ENCODE measurements at places on chromosomes 6 and 20.

- no peak for DNase-seq
Observed at GRCh38 chr6:13484138-13484708, 3.2 kb downstream of the GFOD1 start.

GRCh38 chr6:82568290-82568993, 204.8 kb downstream of the TPBG start:
- no peak for DNase-seq

DNA sequence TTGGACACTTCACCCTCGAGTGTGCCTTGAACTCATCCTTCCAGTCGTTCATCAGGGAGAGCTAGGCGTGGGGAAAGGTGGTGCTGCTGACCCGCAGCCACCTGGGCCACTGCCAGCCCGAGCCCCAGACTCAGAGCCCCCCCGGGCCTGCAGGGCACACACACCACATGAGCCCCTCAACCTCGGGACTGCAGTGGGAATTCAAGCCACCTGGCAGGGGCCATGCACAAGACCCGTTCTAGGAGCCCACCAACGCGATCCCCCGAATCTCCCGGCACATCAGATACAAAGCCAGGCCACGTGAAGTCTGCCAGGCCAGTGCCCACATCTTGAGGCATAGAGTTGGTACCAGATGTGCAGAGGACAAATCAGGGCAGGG, 2.8 kb downstream of the ZNF512B start:
- DNase-seq, result no peak

- DNase-seq, result no peak
Observed at GRCh38 chr6:131575834-131576478, 2.9 kb downstream of the ARG1 start.

DNA sequence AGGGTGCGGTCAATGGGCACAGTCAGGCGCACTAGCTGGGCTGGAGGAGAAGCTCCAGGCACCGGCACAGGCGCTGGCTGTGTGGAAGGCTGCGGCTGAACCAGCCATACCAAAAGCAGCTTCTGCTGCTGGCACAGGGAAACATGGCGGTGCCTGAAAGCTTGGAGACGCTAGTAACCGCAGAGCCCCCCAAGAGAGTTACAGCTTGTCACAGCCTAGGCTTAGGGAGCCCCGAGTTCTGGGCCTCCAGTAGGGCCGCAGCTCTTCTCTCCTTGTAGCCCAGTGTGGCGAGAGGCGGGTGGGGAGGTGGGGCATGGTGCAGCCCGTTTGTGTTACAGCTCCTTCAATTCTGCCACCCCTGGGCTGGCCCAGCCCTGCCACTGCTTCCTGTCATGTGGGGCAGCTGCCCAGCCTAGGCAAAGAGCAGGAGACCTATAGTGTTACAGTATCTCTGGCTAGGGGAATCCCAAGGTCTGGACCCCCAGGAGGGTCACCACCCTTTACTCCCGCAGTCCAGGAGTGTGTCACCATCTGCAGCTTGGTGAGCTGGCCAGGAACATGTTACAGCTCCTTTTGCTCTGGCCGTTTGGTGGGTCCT, 58.6 kb upstream of the MANEA start:
- no peak for DNase-seq

DNA sequence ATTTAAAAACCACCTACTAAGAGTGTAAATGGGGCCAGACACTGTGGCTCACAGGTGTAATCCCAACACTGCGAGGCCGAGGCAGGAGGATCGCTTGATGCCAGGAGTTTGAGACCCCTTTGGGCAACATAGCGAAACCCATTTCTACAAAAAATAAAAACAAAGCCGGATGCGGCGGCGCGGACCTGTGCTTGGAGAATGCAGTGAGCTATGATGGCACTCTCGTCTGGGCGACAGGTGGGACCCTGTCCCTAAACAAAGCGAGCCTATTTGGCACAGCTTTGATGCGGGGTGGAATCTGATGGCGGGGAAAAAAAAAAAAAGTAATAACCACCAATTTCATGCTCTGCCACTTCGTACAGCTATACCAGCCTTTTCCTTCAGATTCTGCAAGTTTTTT, 1.1 kb downstream of the TCP1 start:
- no peak for DNase-seq

Data from stimulated activated CD8-positive, alpha-beta memory T cell treated with anti-CD3 and anti-CD28 coated beads, Interleukin-4, amount 100 ng/mL, for 24 hours (primary cell).